Adrenal gland (tissue), 19 donors: ENCODE measurements at places on chromosomes 13 and 19. TPM values are rescaled to one million over a fixed set of nuclear protein-coding genes. Genes with fewer than 3 reads are reported as not detected.

DNA sequence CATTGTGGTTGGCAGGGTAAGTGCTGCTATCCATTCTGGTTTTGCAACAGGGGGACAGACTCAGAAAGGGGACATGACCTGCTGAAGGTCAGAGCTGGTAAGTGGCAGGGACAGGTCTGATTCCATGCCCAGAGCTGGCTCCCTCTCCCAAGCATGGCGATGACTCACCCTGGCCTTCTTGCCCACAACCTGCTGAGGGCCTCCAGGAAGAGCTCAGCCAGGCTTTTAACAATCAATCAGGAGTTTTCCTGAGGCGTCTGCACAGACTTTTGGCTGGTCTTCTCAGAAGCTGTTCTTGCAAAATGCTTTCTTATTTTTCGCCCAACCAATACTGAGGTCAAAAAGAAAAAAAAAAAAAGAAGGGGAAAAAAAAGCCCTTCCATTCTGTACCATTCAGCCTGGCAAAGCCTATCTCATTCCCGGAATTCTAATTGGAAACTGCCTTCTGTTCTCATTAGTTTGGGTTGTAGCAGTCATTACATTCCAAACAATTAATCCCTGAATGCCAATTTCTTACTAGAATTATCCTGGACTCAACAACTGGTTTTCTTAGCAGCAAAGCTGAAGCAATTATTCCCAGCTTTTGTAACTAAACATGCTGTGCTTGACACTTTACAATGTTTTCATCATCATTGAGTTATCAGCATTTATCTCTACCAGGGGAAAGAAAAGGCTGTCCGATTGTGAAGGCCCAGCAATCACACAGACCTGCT is 17.7 kb downstream of the SIAH3 start:
- DNase-seq: peak; percentile 87

DNA sequence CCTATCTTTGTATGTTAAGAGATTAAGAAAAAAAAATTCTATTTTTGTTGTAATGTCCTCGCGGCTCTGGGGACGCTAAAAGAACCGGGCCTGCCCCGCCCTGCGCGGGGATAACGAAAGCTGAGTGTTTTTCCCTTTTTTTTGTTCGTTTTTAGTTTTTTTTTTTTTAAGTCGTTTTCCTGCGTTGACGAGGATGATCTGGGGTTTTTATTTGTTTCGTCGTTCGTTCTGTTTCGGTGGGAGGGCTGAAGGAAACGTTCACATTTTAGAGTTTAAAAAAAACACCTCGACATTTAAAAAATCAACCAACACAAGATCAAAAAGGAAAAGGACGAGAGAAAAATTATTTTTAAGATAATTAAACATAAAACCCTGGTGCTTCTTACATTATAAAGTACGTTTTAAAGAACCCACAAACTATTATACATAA is 5.6 kb downstream of the LYL1 start:
- no peak for DNase-seq

DNA sequence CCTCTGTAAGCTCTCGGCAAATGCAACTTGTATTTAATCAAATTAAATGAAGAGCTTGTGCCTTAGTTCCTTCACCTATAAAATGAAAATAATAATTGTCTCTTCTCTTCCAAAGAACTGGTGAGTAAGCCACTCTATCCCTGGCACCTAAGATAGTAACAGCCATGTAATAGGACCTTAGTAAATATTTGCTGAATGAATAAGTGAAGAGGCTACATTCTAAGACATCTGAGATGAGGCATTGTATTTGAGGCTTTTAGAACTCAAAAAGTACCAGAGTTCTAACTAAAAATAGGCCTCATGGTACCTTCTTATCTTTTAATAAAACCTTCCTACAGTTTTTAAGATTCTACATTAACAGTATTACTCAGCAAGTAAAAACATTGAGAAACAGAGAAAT is 17.3 kb upstream of the DCLK1 start:
- no peak for DNase-seq

DNA sequence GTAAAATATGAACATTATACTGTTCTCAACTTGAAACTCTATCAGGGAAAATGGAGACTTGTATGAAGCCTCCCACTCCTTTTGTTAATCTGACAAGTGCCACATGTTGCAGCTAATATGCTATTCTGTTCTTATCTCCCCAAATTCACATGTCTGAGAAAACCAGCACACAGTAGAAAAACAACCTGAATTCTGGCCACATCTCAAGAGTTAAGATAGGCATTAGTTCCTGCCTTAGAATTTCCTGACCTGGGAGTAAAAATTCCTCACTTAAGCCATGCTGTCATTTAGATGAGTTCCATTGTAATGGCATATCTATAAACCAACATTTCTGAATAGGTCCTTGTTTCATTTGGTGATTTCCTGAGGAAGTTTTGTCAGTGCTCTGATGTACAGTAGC is 1098.5 kb downstream of the EFNB2 start:
- no peak for DNase-seq

- DNase-seq: no peak
These were observed 23.2 kb downstream of the EGLN2 start for GRCh38 chr19:40822161-40822560.

DNA sequence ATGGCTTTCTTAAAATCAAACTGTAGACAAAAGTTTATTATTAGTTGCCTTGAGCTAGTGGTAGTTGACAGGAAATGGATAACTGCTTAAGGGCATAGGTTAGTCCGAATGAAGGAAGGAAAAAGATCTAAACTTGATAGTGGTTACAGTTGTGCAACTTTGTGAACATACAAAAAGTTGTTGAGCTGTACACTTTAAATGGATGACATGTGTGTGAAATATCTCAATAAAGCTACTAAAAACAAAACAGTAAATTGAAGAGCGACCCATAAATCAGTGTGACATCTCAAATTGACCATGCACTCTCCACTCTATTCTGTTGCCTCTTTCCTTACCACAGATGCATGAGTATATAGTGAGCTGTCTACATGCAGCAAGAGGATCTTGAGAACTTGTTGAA is 1757.8 kb downstream of the PCDH9 start:
- DNase-seq: no peak

The KLK12 gene
- total RNA-seq: not detected

- no peak for DNase-seq
These were observed 3.3 kb downstream of the TULP2 start for GRCh38 chr19:48895226-48895625.

DNA sequence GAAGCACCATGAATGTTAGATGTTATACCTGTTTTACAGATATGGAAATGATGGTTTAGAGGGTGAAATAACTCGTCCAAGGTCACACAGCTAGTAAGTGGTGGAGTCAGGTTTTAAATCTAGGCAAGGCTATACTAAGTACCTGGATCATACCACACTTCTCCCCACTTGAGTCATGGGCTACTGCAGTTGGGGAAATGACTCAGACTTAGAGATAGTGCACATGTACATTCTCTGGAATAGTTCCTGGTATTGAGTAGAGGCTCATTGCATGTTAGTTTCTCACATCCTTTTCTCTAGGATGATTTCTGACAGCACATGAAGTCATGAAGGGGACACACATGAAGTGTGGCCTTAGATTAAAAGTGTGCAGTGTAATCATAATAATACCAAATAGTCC is 76.2 kb upstream of the TNFSF11 start:
- DNase-seq: no peak

DNA sequence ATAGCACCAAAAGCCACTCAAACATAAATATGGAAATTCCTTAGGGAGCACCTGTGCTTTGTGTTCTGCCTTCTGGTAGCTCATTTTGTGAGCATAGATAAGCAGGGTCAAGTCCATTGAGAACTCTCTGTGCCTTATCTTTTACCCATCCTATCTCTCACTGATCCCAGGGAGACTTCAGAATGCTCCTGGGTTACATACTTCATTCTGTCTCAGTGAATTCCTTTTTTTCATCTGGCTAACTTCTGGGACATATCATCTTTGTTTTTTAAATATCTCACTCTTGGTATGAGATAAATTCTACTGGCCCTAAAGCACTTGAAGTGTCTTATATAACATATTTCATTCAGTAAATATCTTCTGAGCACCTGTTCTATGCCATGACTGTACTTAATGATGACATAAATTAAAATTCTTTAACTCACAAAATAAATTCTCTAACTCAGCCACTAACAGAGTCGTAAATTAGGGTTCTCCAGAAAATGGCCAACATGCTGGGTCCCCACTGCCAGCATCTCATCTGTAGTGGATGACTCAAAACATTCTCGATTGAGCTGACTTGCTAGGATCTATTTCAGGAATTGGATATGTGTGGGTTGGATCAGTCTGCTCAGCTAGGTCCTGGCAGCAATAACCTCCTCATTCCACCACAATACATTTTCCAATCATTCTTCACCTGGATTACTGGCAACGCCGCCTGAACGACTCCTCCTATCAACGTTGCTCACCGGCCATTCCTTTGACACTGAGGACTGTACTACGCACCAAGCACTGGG is 170.2 kb downstream of the FOXO1 start:
- no peak for DNase-seq

- DNase-seq: peak; percentile 61
These were observed 6.4 kb upstream of the PROZ start for GRCh38 chr13:113151745-113152690.

- DNase-seq: no peak
These were observed 1.2 kb upstream of the GNG8 start for GRCh38 chr19:46637224-46637623.

- no peak for DNase-seq
These were observed 499 bp downstream of the LSM7 start for GRCh38 chr19:2327773-2328400.

GRCh38 chr19:11692127-11692790 is 46.5 kb downstream of the ZNF823 start:
- DNase-seq: no peak

The CPB2 gene
- not detected for total RNA-seq

- no peak for DNase-seq
These were observed 221.7 kb downstream of the COG6 start for GRCh38 chr13:39877134-39877533.

GRCh38 chr13:102028868-102029267 is 373.0 kb downstream of the FGF14 start:
- no peak for DNase-seq

DNA sequence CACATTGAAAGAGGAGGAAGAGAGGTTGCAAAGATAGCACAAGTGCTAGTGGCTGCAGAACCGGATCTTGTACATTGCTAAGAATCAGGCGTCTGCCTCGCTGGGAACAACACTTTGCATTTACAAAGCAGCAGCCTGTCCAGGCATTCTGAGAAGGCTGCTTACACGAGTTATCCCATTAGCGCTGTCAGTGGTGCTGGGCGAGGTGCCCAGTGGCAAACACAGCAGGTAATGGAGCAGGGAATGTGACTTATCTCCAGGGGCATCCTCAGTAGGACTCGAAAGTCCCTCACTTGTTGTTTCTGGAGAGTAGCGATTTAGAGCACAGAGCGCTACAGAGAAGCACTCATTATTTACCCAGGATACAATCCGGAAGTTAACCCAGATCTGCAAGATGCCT is 209.6 kb downstream of the OLFM4 start:
- DNase-seq: no peak

- DNase-seq: peak; percentile 81
These were observed 74.6 kb upstream of the NPAS1 start for GRCh38 chr19:46944918-46945628.

The MAST1 gene
- total RNA-seq: 1.3 TPM

The ZNF700 gene
- total RNA-seq: 11.7 TPM

DNA sequence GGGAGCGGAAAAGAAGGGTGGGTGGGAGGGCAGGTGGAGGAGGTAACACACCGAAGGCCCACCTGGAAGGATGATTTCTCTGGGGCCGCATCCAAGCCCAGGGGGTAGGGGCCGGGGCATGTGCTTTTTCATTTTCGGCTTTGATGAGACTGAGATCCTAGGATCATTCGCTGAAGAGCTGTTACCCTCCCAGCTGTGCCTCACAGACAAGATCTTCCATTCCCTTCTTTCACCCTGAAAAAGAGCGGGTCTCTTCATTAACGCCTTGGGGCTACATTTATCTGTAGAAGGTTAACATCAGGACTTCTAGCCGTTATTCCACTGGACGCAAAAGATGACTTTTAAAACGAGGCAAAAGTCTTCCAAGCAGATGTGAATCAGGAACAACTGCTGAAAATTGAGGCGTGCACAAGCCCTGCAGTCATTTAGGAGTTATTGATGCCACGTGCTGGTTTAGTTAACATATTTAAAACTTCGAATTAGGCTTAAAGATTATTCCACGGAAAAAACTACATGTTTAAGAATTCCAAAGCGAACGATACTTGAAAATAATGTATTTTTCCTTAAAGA is 1.1 kb downstream of the LMO7 start:
- no peak for DNase-seq

The CNMD gene
- not detected for total RNA-seq

The KLC3 gene
- total RNA-seq: not detected

- DNase-seq: no peak
These were observed 19.1 kb upstream of the CACTIN start for GRCh38 chr19:3645726-3646125.
